K562 (cell line): ENCODE measurements at places on chromosomes 7 and 10.

DNA sequence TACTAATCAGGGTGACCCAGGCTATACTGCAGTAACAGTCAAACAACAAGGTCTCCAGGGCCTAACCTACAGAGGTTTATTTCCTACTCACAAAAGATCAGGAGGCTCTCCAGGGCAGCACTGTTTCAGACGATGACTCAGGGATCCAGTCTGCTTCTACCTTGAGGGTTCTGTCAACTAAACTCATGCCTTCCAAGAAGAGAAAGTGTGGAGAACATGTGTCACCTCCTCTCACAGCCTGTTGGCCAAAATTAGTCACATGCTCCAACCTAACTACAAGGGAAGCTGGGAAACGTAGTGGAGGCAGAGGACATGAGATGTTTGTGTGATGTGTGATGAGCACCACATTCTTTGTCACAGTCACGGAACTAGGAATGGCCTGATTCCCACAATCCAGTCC is 14.7 kb upstream of the INA start:
- no peak for DNase-seq

GRCh38 chr7:1884583-1885350 is 214.7 kb downstream of the ELFN1 start:
- peak; percentile 20 for DNase-seq

DNA sequence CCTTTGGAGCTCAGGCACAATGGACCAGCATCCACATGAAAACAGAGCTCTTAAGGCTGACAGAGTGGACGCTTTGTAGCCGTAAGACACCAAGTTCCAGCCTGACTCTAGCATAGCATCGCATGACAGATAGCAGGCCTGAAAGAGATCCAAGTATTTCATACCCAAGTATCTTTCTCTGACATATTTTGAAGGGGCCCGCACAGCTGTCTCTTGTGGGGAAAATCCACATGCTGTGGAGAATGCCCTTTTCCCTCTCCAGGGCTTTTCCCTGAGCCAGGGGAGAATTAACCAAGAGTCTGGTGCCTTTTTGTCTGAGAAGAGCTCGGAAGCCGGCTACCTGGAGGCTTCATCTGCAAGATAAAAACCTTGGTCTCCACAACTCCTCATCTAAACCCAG is 51.0 kb downstream of the CFAP46 start:
- no peak for DNase-seq

- DNase-seq = no peak
These were observed 62.1 kb downstream of the CHN2 start for GRCh38 chr7:29256693-29257002.

GRCh38 chr7:117800406-117800805 is 72.8 kb downstream of the CTTNBP2 start:
- no peak for DNase-seq

DNA sequence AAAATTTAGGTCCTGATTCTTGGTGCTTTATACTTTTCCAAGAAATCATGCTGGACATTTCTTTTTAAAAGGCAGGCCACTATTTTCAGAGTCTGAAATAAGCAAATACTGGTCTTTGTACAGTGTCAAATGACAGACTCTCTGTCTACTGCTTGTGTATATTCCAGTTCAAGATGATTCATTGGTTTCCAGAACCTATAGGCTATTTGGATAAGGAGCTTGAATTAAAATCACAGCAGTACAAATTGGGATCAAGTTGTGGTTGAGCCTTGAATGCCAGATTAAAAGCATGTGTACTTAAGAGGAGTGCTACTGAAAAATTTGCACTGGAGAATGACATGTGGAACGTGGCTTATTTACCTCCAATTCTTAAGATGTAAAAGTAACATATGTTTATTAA is 10.7 kb downstream of the KMT2E start:
- no peak for DNase-seq

DNA sequence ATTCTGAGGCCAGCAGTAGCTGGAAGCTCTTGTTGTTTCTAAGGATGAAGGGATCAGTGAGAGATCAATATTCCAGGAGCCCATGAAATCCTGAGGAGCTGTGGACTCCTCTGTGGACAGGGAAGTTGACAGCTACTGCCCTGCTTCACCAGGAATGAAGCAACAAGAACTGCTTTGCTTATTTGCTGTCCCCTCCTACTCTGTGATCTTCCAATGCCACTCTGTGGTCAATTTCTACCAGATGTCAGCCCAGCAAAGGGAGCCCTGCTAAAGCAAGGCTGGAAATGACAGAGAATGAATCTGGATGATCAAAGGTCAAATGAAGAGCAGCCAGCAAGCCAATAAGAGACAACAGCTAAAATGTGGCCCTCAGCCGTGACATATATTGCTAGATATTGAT is 227.5 kb upstream of the CHRM2 start:
- no peak for DNase-seq

DNA sequence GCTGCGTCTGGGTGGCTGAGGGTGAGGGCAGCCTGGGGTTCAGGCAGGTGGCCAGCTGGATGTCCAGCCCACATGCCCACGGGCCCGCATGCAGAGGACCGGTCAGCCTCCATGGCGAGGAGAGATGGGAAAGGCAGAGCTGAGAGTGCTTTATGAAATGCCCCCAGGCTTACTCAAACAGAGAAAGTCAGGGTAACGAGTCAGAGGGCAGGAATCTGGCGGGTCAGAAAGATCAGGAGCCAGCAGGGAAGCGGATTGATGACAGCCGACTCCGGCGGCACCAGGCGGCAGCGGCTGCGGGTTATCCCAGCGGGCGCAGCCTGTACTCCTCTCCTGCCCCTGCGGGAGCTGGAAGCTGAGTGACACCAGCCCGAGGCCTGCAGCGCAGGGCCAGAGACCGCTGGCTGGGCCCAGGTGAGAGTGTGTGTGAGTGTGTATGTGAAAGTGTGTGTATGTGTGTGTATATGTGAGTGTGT is 13.4 kb downstream of the SLC13A4 start:
- DNase-seq = no peak

DNA sequence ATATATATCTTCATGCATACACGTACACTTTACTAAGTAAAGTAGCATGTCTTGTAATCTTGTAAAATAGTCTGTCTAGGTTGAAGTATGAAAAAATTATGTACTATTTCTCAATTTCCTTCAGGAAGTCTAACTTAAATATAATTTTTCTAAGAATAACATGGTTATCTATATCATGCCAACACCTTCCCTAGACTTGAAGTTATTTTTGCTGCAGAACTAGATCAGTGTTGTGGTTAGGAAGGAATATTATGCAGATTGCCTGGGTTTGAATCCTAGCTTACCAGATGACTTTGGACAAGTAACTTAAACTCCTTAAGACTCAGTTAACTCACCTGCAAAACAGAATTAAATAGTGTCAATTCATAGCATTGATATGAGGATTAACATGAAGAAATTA is 142.2 kb upstream of the SEMA3A start:
- DNase-seq = no peak

DNA sequence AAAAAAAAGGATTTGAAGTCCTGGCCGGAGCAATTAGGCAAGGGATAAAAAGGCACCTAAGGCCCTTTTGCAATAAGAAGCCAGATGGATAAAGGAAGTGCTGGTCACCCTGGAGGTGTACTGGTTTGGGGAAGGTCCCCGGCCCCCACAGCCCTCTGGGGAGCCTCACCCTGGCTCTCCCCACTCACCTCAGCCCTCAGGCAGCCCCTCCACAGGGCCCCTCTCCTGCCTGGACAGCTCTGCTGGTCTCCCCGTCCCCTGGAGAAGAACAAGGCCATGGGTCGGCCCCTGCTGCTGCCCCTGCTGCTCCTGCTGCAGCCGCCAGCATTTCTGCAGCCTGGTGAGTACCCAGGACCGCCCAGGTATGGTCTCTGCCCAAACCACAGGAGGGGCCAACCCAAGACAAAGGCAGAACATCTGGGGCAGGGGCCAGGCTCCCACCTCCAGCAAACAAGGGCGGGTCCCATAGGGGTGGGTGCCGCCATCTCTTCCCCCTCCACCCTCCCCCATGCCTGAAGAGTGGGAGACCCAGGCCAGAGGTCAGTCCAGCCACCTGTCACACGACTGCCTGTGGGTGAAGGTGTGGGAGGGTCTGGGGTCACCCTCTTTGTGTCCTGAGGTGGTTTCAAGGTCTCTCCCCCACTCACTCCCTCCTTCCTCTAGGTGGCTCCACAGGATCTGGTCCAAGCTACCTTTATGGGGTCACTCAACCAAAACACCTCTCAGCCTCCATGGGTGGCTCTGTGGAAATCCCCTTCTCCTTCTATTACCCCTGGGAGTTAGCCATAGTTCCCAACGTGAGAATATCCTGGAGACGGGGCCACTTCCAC is at the start of gene PILRB:
PILRB (plus strand) TSS at position 91 of the 830 bp plus-strand sequence; CDS start at position 277, 186 bp downstream.
- DNase-seq = no peak

DNA sequence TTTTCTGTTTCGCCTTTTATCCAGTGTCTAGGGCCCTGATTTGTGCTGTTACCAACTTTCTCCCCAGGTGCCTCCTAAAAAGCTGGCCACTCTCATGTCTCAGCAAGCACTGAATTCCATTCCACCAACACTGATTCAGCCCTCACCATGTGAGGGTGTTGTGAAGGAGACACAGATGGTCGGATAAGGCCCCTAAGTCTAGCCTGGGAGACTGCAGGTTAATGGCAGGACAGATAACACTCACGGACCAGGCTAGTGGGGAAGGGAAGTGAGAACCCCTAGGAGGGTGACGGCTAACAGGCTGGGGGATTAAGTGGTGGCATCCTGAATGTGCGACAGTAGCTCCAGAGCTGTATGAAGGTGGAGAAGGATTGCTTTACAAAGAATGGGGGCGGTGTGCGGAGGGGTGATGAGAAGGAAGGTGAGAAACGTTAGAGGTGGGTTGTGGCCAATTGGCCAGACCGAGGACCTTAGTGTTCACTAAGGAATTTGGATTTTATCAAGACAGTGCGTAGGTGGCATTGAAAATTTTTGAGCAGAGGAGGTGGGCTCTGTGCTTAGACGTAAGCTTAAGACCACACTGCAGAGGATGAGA is 3.8 kb upstream of the DUSP5 start:
- DNase-seq = no peak

- no peak for DNase-seq
These were observed 154.2 kb downstream of the LCOR start for GRCh38 chr10:96986200-96986856.

- no peak for DNase-seq
These were observed 21.5 kb upstream of the SEC61G start for GRCh38 chr7:54780490-54780889.

GRCh38 chr10:78859769-78860168 is 209.0 kb upstream of the ZMIZ1 start:
- DNase-seq = no peak

DNA sequence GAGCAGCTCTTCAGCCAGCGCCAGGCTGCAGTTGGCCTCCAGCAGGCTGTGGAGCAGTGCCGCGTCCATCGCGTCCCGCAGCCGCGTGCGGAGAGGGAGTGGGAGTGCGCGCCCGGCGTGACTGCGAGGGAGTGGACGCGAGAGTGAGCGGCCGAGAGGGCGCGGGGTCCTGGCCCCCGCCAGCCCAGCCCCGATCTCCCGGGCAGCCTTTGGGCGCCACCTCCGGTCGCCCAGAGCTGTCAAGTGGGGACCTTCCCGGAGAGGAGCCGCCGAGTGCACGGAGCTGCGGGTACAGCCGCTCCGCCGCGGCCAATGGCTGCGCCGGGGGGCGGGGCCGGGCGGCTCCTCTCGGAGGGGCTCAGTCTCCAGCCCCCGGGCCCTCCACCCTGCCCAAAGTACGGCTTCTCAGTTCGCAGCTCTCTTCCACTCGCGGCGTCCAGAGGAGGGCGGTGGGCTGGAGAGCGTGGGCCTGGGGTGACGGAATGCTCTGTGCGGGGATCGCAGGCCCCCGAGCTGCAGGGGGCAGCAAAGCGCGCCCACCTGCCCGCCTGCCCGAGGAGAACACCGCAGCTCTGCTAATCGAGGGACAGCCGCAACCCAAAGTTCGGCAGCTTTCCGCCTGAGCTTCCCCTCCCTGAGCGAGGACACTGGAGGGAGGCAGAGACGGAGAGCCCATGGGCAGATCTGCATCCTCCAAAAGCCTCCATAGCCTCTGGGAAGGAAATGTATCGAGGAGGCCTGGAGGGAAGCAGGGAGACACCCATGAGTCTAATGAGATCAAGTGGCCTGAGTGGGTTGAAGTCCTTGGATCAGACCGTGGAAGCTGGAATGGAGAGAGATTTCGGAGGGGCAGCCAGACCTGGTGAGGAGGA is at the start of gene CRHR2:
CRHR2 (minus strand) TSS at position 245 of the 872 bp plus-strand sequence; CDS start at position 69, 176 bp downstream.
- DNase-seq = peak; percentile 54

- DNase-seq = no peak
These were observed 92.2 kb upstream of the EFCAB10 start for GRCh38 chr7:105673367-105674084.

DNA sequence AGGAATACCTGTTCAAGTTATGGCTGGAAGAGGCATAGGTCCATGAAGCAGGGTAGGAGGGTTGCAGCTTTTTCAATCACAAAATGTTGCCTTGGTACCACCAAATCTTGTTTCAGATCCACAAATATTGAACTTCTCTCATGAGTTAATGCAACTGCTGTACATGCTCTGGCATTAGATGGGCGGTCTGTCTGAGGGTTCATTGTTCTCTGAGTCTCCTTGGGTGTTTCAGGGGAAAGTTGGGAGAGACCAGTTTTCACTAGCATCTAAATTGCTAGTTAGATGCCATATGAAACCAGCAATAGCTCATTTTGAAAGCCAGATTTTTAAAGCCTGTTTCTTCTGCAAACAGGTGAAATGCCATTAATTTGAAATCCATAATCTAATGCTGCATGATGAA is 27.8 kb upstream of the ELMO1 start:
- no peak for DNase-seq

DNA sequence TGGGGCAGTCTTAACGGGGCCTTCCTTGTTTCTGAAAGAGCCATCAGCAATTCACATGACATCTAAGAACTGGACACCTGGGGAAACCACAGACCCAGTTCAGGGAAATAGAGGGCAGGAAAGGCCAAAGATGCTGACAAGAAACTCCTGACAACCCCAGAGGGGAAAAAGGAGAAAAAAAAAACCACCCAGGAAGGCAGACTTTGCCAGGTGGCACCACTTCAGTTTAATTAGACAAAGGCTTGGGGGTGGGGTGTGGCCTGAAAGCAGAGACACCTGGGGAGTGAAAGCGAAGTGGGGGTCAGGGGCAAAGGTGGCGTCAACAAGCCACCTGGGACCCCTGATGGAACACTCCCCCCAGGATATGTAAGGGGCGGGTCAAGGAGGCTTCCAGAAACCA is 53.6 kb downstream of the RAB11FIP2 start:
- DNase-seq = no peak

DNA sequence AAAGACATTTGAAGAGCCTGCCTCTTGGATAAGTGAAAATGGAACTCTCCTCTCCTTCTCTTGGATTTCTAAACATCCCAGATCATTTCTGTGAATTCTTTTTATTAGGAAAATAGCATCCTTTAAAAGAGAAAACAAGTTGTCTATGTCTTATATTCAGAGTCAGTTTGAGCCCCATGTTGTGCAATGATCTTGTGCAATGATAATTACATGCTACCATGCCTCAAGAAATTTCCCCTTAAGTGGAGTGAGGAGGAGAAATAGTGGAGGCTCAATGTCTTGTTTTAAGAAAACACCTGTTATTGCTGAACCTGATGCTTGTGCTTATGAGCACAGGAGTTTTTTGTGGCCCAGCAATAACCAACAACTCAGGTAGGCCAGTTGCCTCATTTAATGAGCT is 103.6 kb downstream of the NPSR1 start:
- no peak for DNase-seq

DNA sequence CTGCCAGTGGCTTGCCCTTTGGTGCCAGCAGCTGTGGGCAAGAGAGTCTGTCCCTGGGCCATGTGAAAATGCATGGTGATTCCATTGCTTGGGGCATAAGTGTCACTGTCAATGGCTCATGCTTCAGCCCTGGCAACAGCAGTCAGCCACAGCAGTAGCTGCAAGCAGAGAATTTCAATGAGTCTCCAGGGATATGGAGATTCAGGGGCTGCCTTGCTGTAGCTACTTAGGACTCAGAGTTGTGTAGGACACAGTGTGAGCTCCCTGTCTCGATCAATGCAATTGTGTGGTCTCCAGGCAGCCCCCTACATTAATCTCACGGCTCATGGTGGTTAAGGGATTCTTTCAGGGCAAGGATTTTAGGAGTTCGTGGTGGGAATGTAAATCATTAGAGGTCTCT is 126.3 kb upstream of the STARD3NL start:
- no peak for DNase-seq
